ENCODE measurements at places on chromosomes 1 and 21. TPM values are rescaled to one million over a fixed set of nuclear protein-coding genes. Genes with fewer than 3 reads are reported as not detected.

ZP4 gene
- not detected for total RNA-seq

KIF26B gene
- total RNA-seq: 3.3 TPM

- H3K27me3 ChIP-seq: no peaks in the 10 kb centered on the region
- H3K36me3 ChIP-seq: no peaks in the 10 kb centered on the region
- no peak overlapping the region for H3K4me3 ChIP-seq
- H3K27ac ChIP-seq: no peak overlapping the region
- DNase-seq: no peak
- H3K4me1 ChIP-seq: no peaks in the 10 kb centered on the region
Measured at GRCh38 chr1:86925742-86926141, 11.3 kb downstream of the HS2ST1 start.

DNA sequence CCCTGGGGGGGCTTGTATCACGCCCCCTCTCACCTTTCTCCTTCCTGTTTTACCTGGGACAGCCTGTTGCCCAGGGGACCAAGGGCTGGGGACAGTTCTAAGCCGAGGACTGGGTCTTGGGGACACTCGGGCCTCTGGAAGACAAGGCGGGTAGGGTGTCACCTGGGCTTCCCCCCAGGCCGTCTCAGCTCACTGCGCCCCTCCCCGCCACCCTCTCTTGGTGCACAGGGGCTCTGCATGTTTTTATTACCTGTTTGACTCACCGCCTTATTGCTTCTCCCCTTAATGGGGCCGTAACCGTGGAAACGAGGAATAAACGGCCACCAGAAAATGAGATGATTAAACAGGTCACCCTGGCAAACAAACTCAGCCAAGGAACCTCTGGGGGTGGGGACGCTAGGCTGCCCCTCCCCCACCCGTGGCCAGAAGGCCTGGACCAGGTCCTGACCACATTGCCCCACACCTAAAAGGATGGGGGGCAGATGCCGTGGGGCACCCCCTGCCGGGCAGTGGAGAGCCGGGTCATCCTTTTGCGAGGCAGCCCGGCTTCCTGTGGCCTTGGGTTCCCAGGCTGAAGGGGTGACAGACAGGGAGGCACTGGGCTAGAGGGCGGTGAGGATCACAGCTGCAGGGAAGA is 109.9 kb downstream of the CASZ1 start:
- H3K4me1 ChIP-seq: peaks cover 90% of the 10 kb centered on the region
- no peaks in the 10 kb centered on the region for H3K36me3 ChIP-seq
- no peak for DNase-seq
- no peaks in the 10 kb centered on the region for H3K27me3 ChIP-seq

DNA sequence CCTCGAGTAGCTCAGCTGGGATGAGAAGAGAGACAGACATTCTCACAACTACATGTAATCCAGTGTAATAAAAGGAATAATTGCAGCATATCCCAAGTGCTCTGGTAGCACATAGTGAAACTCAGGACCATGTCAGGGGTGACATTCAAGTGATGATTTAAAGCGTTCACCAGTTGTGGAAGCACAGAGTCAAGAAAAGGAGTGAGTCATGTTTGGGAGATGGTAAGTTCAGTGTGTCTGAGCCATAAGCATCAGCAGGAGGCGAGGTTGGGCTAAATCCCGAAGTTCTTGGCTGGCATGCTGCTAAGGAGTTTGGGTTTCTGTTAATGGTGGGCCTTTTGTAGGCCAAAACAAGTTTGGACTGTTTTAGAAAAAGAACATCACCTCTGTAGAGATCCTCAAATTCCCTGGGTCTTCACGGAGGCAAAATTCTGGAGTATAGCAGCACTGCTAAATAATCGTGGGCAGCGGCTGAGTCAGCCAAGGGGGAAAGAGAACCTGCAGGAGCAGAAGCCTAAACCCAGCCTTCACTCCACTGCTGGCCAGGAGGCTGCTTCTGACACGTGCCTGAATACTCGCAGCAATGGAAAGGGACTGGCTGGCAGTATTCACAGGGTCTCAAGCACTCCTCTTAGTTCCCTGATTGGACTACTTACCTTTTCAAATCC is 7.2 kb upstream of the NHLH1 start:
- no peak overlapping the region for H3K27ac ChIP-seq
- no peaks in the 10 kb centered on the region for H3K4me1 ChIP-seq
- peaks cover 4% of the 10 kb centered on the region for H3K36me3 ChIP-seq
- no peak overlapping the region for H3K4me3 ChIP-seq

DNA sequence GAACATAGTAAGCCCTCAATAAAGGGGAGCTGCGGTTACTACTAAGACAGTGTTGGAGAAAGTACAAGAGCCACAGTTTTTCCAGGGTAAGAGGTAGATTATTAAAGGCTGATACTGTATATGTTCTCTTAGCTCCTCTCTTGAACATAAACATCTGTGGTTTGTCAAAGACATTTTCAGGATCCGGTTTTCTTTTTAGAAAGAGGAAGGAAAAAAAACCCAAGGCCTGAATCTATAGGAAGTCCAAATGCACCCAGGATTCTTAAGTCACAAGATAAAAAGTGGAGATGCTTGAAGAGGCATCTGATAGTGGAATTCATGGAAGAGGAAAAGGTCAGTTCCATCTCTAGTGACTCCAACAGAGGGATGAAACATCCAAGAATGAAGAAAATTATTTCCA is 24.6 kb upstream of the SLC45A3 start:
- no peaks in the 10 kb centered on the region for H3K27me3 ChIP-seq
- no peaks in the 10 kb centered on the region for H3K36me3 ChIP-seq
- H3K27ac ChIP-seq: peak overlapping the region; percentile 76
- DNase-seq: no peak
- H3K4me1 ChIP-seq: peaks cover 17% of the 10 kb centered on the region
- no peak overlapping the region for H3K4me3 ChIP-seq

DNA sequence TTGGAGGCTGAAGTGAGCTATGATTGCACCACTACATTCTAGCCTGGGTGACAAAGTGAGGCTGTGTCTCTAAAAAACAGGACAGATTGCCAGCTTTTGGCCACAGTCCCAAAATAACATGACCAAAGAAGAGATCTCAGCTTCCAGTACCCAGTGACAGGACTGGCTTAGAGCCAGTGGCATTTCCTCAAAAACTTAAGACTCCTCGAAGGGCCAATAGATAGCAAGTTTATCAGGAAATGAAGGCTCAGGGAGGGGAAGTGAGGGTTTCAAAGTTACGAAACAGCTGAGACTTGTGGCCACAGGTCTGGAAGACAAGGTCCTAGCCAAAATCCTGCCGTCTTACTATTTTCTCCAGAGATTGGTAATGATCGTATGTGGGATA is 6.3 kb upstream of the TMEM39B start:
- no peak overlapping the region for H3K4me3 ChIP-seq
- no peaks in the 10 kb centered on the region for H3K27me3 ChIP-seq
- no peaks in the 10 kb centered on the region for H3K36me3 ChIP-seq
- peak; percentile 89 for DNase-seq
- H3K27ac ChIP-seq: no peak overlapping the region

GRCh38 chr1:232009741-232010140 is 383.2 kb downstream of the DISC1 start:
- H3K36me3 ChIP-seq: no peaks in the 10 kb centered on the region
- H3K4me1 ChIP-seq: no peaks in the 10 kb centered on the region
- DNase-seq: no peak

DNA sequence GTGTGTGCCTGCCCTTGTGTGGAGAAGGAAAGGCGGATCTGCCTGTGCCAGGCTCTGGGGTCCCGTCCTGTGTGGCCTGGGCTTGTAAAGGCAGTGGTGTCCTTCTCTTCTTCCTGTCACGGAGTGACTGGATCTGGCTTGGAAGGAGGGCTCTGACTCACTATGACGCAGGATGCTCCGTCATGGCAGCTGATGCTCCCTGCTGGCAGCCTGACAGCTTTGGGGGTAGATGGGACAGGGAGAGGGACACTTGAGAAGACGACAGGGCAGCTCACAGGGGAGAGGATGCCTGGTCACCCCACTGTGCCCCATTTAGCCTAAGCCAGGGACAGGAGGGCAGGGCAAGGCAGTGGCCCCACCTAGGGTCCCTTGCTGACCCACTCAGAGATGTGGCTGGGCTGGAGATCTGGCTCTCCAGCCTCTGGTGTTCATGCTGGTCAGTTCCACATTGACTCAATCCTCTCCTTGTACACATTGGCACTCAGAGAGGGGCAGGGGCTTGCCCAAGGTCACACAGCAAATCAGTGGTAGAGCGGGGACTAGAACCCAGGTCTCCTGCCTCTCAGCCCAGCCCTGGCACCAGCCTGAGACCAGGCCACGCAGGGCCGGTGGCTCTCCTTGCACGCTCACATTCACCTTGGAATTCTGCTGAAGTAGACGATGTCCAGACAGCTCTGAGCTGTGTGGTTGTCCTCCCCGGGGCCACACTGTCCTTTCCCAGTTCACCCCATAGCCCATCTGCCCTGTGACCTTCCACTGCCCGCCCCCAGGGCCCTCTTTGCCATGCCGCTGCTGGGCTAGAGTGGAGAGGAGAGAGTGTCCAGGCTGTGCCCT is 2.8 kb upstream of the FAM131C start:
- no peak overlapping the region for H3K4me3 ChIP-seq
- H3K4me1 ChIP-seq: peaks cover 2% of the 10 kb centered on the region
- H3K36me3 ChIP-seq: no peaks in the 10 kb centered on the region
- H3K27me3 ChIP-seq: no peaks in the 10 kb centered on the region
